AG08396 (cell line): ENCODE measurements at places on chromosomes 3 and 15.

DNA sequence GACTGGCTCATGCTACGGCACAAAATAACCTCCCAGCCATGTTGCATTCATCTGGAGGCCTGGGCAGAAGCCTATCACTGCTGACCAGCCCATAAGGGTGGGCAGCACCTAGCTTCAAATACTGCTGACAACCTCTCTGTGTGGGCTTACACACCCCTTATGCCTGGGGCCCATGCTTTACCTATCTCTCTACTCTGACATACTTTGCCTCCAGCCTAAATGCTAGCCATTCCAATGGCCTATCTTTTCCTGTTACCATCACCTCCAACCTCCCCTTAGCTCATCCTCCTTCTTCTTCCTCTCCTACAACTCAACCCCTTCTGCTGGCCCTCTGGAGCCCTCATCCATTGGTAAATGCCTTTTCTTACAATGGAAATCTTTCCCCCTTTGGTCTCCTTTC is 41.0 kb upstream of the PPP2R3A start:
- no peak for DNase-seq

DNA sequence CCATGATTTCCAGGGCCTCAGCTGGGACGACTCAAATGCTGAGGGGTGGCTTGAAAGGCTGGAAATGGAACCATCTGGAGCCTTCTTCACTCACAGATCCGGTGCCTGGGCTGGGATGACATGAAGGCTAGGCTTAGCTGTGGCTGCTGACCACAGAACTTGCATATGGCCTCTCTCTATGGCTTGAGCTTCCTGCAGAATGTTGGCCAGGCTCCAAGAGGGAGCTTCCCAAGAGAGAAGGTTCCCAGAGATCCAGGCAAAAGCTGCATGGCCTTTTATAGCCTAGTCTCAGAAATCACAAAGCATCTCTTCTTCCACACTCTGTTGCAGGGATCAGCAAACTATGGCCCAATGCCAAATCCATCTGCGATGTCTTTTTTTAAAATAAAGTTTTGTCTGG is 44.8 kb downstream of the GATM start:
- no peak for DNase-seq

DNA sequence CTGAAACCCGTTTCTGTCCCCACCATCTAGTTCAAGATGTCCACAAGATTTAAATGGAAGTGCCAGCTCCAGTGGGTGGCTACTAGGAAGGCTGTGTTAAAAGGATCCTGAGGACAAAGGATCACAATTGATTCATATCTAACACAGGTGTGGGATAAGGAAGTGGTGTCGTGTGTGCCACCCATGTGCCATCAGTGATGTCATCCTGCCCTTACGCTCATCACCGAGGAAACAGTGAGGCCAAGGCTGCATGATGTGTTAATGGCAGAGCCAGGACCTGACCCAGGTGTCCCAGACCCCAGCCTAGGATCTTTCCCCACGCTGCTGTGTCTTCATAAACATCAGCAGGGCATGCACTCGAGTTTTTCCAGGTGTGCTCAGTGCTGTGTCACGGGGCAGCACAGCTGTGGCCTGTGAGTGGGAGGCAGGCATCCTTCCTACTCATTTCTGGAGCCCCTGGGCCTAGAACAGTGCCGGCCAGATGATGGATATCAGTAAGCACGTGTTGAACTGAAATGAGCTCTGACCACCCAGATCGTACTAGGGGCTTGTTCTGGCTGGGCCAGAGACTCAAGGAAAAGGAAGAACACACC is 10.6 kb upstream of the TGM5 start:
- DNase-seq, result no peak

DNA sequence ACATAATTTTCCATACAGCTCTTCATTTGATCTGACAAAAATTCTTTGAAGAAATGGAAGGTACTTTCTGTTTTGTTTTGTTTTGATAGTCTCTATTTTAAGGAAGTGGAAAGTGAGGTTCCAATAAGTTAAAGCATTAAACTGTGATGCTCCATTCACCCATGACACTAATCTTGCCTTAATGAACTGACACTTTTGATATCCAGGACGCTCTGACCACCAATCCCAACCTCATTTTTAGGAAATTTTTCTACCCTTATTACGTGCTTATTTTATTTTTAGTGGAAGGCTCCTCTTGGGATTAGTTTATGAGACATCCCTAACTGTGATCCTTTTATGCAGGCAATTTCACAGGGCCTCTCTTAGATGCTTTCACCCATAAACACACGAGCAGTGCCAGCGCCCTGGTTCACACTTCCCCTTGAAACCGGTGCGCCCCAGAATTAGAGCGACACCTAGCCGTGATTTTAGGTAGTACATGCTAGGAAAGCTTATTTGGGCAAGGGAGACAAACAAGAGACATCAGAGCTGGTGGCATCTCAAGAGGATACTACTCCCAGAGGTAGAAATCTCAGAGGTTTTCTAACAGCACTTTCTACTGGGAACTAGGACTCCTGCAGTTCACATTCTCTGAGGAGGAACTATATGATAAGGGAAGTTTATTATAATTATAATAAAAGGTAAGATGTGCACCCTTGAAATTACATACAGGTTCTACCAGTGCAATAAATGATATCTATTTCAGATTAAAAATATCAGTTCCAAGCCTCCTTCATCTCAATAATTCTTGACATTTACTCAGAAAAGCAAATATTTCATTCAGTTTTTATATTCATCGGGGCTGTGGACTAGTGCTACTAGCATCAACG is 173.9 kb downstream of the SLC9A9 start:
- DNase-seq, result peak; percentile 68

DNA sequence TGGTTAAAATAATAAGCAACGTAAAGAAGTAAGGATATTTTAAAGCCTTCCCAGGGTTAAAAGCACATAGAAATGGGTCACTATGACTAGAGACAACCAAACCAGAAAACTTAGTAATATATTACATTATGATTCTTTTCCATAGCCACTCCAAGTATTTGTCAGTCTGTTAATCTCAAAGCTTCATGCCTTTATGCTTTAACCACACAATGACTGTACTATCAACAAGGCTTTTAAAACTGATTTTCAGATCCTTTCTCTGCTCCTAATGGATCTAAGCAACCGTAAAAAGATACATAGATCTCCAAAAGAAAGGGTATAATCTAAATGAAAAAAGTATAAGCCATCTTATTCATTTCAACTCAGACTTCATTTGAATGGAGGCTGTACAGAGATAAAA is 14.4 kb downstream of the SECISBP2L start:
- DNase-seq, result no peak

DNA sequence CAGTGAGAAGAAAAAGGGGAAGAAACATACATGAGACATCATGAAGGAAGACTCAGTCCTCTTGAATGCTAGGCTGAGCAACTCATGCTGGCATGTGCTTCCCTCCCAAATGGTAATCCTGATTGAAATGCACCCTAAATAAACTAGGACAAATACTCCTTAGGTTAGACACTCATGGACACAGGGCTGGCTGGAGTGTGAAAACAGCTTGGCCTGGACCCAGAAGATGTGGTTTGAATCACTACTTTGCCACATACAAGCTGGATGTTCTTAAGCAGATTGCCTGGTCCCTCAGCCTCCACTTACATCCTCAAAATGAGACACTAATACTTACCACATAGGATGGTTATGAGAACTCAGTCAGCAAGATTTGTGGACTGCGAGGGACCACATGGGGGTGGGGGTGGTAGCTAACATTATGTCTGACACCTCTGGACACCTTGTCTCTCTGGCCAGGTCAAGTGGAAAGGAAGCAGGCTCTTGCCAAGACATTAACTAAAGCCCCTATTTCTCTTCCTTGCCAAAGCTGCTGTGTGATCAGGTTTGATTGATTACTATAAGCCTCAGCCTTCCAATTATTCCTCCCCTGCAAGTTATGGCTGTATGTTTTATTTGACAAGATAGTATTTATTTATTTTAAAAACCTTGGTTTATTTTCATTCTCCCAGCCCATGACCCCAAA is 138.9 kb upstream of the SLC7A14 start:
- DNase-seq, result peak; percentile 16

- no peak for DNase-seq
Observed at GRCh38 chr3:135448520-135448919, 517.0 kb upstream of the PPP2R3A start.

- DNase-seq, result no peak
Observed at GRCh38 chr3:37785736-37786135, 75.9 kb upstream of the CTDSPL start.
